Stimulated activated CD8-positive, alpha-beta memory T cell treated with anti-CD3 and anti-CD28 coated beads, Interleukin-7, amount 100 ng/mL, for 48 hours (primary cell): ENCODE measurements at places on chromosomes 6 and 20.
A peak's percentile ranks its signal among the peaks of the same experiment; 100 is the strongest.

GRCh38 chr20:49710971-49711666 lies 2.6 kb downstream of the B4GALT5 start:
- no peak for DNase-seq

DNA sequence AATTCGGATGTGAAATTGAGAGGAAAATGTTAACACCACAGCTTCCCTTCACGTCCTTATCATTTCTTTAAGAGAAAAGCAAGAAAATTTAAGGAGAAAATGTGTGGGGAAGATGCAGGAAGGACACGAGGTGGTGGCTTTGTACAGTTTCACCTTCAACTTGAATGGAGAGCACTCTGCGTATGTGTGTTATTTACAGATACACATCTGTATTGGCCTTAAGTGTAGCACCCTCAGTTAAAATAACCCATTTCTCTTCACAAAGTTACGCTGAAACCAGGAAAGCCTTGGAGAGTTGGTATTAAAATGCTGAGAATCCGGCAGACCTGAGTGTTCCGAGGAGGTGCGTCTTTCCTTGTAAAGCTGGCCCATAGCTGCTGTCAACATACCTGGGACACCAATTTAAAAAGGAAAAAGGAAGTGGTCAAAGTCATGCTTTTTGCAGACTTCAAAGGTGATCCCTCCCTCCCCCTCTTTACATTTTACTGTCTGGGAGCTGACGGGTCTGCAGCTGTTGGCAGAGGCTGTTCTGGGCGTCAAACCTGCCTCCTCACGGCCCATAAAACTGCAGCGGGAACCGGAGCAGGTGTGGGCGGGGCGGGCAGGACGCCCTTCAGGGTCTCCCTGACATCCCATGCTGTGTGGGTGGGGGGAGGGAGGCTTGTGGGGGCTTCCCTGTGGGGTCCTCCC lies 61.3 kb upstream of the TBXT start:
- DNase-seq = no peak

DNA sequence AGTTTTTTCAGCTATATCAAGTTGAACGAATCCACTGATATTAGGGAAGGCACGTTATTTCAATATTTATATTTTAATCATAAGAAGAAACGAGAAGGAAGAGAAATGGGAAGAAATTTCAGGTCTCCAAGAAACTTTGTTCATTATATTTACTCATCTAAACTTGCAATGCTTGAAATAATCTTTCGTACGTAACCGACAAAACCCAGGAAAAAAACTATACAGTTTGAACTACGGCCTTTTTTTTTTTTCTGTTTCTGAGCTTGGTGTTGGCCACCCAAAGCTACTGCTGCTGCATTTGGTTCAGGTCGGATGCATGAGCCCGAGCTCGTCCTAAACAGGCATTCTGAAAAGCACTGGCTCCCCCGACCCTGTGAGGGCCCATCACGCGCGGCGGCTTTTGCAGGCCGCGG lies 548 bp downstream of the PERP start:
- peak; percentile 5 for DNase-seq

GRCh38 chr20:6702144-6702543 lies 65.3 kb upstream of the BMP2 start:
- no peak for DNase-seq

DNA sequence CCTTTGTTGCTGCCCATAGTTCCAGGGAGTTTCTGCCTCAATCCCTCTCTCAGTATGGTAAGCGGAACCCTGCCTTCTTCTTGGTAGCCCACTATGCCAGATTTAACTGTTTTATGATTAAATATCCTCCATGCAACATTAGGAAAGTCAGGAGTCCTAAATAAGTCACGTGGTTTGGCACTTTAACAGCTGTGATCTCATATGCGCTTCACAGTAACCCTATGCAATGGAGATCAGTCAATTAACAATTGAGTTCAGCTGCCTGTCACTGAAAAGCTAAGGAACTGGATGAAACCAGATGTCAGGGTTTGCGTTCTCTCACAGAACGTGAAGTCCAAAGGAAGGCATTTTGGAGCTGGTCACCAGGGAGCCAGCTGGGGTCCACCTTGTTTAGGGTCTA lies 81.6 kb downstream of the PSMB1 start:
- no peak for DNase-seq

- no peak for DNase-seq
These were observed 338.7 kb downstream of the HTR1B start for GRCh38 chr6:77124604-77125003.

GRCh38 chr6:73801652-73802268 lies 105.8 kb downstream of the CD109 start:
- no peak for DNase-seq

DNA sequence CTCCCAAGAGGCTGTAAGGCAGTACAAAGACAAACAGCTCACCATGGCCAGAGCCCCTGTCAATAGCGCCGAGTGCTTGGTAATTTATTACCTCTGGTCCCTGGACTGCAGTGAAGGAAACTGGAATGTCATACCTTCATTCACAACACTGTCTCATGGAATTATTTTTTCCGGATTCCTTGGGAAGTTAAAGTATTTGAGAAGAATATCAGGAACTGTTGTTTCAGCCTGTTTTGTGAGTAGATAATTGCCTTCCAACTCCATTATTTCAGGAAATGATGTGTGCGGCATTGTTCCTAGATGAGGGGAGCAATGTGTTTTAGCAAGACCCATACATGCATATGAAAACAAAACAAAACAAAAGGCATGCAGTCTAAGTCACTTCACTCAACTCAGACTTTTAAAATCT lies 64.0 kb downstream of the BLOC1S5 start:
- DNase-seq = no peak

- no peak for DNase-seq
These were observed 17.4 kb downstream of the PDRG1 start for GRCh38 chr20:31934491-31934890.

DNA sequence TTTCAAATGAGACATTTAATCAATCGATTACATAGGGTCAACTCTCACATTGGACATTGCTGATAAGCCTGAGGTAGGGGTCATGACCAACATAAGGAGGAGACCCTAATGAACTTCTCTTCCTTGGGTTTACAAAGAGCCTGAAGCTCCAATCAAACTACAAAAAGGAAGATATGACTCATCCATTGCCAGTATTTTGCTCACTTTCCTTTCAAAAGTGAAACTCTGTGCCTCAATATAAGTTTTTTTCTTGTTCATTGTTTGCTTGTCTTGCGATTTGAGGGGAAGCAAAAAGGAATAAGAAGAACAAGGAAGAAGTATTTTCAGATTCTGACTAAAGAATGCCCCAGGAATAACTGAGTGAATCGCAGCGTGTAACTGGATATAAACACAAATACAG lies 38.8 kb upstream of the KHDRBS2 start:
- DNase-seq = no peak

- no peak for DNase-seq
These were observed 62.5 kb upstream of the AFDN start for GRCh38 chr6:167764215-167764614.

DNA sequence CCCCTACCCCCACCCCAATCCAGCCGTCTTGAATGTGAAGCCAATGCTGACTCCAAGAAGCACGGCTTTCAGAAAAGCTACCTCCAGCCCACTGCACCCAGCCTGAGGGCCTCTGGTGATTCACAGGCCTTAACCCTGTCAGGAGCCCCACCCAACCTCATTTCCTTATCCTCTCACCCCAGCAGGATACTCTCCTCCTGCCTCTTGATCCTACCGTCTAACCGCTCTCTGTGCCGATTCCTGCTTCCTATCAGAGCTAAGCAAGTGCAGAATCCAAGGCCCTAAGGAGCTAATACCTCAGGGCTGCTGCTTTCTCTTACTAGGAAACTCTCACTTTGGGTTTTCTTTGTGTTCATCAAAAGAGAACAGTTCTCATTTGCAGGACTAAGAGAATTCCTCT lies 47.2 kb downstream of the TRERF1 start:
- no peak for DNase-seq

- no peak for DNase-seq
These were observed 85.7 kb upstream of the F13A1 start for GRCh38 chr6:6405997-6406714.

DNA sequence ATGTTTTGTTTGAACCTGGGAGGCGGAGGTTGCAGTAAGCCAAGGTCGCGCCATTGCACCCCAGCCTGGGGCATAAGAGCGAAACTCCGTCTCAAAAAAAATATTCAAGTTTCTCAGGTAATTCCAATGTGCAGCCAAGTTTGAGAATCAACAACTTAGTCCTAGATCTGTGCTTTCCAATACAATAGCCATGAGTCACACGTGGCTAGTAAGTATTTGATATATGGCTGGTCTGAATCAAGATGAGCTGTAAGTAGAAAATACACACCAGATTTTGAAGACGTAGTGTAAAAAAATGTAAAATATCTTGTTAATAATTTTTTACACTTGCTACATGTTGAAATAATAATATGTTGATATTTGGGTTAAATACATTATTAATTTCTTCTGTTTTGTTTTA lies 35.0 kb upstream of the BTBD3 start:
- DNase-seq = no peak

- no peak for DNase-seq
These were observed 304.0 kb upstream of the CDYL start for GRCh38 chr6:4472222-4472621.

GRCh38 chr6:131331873-131332781 lies 196.9 kb downstream of the AKAP7 start:
- DNase-seq = no peak

DNA sequence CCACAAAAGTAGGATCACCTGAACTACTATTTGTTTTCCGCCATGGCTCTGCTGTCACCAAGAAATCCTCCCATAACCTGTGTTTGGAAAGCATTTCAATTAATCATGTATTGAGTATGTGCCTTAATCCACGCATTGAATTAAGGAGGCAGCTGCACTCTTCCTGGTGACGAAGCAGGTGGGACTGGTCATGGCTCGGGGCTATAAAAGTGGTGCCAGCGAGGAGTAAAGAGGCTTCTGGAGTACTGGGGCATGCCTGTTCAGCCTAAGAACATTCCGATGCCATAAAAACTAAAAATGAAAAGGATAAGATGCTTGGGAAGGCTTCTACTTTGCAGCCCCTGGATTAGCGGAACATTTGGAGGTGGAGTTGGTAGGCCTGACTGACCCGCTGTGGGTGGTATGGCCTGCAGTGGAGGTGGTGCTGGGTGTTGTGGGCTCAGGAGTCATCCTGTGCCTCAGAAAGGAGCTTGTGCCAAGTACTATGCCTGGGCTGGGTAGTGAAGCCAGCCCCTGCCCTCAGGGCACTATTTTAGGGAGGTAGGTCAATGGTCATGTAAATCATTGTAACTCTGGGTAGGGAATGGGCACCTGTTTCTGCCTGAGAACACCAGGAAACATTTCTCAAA lies 110.5 kb downstream of the B3GAT2 start:
- no peak for DNase-seq

DNA sequence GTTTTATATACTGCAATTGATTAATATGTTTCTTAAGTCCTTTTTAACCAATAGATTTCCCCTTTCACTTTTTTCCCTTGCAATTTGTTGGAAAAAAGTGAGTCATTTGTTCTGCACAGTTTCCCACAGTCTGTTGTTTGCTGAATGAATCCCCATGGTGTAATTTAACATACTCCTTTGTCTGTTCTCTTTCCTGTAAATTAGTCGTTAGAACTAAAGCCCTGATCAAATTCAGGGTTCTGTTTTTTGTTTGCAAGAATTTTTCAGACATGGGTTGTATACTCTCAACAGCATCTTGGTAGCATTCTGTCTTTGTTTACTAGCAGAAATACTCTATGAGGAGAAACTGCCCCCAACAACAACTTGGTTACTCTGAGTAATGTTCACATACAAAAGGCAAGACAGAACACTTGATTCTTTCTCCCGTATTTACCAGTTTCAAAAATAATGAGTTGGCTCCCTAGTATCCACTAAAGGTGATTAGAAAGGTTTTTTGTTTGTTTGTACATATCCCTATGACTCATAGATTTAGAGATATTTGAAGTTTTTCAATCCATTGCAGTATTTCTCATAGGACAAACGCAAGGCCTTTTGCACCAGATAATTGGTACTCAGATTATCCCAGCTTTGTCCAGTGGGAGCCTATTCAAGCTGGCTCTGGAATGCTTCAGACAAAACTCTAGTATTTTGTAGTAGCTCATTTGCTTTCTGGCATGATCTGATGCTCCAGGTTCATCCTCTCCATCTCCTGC lies 16.5 kb downstream of the BLOC1S5 start:
- no peak for DNase-seq

DNA sequence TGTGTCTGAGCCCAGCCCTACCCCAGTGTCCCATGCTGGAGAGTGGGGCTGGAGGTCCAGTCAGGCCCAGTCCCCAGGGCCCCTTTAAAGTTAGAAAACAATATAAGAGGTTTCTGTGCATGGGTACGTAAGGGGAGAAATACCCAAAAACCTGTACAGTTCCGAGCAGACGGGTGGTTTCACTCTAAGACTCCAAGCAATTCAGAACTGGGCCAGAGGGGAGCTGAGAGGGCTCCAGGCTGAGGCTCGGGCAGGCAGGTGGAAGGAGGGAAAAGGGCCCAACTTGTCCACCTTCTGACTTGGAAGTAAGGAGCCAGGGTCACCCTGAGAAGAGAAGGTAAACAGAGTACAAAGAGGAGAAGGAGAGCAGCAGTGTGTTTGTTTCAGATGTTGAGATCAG lies 296.0 kb downstream of the CDH4 start:
- DNase-seq = no peak

DNA sequence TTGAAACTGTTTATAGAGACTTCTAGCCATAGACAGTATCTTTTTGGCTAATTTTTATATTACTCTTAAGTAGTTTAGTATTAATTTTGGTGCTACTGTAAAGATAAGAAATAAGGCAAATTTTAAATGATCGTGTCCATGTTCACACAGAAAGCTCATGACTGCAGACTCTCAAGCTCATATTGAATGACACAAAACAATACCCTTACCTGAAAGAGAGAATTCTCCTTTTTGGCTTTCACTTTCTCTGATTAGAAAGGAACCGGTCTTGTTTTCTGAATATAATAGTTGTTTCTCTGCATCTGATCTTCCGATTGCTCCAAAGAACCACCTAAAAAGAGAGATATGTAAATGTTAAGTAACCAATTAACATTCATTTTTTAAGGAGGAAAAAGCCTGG lies 57.0 kb downstream of the FRK start:
- DNase-seq = no peak

GRCh38 chr20:63292292-63292701 lies 689 bp upstream of the COL20A1 start:
- no peak for DNase-seq

DNA sequence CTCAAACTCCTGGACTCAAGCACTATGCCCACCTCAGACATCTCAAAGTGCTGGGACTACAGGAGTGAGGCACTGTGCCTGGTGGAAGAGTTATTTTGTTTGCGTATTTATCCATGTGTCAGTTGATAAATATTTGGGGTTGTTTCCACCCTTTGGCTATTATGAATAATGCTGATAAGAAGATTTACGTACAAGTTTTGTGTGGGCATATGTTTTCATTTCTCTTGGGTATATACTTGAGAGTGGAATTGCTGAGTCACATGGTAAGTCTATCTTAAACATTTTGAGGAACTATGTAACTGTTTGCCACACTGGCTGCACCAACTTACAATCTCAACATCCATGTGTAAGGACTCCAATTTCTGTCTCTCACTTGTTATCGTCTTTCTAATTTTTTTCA lies 200.3 kb downstream of the RNGTT start:
- DNase-seq = no peak

- no peak for DNase-seq
These were observed 45.5 kb downstream of the PTPN1 start for GRCh38 chr20:50555662-50556061.

- no peak for DNase-seq
These were observed 25.4 kb upstream of the BHLHE23 start for GRCh38 chr20:63032026-63032800.

GRCh38 chr20:10978019-10978702 lies 304.4 kb upstream of the JAG1 start:
- no peak for DNase-seq

GRCh38 chr6:85576476-85576875 lies 17.2 kb downstream of the SNX14 start:
- no peak for DNase-seq
